ENCODE measurements at places on chromosomes 1 and 21.

DNA sequence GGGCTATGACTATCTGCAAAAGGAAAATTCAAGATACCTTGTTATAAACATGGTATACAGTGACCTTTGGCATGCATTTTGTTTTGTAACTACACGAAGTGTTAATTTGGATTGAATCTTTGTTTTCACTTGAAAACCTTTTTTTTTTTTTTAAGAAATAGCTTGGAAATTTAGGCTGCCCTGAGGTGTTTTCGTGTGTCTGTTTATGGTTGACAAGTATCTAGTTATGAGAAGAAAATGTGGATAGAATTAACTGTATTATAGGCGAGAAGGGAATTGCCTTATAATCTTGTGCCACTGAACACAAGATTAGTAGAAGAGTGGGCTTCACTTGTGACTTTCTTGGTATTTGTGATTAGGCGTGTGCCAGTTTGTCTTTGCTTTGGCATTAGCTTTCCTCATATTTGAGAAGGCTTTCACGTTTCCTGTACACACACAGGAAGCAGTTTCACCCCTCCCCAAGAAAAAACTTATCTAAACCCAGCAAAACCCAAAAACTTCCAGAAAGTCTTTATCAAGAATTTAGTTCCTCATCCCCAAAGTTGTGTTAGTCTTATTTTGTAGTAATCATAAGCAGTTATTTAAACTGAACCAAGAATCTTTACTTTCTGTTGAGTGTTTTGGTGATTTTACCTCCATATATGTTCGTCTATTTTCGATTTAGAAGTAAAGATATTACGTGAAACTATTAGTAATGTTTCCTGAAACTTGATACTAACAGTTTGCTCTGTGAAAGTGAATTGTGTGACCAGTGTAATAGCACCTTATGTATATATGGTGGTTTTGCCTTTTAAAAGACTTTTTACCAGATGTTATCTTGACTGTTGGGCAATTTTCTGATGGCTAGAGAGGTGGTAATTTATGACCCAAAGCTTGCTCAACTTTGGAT is 3.8 kb downstream of the DYRK1A start:
- DNase-seq: no peak

GRCh38 chr1:218964471-218965185 is 209.1 kb upstream of the LYPLAL1 start:
- DNase-seq: no peak

GRCh38 chr1:33305816-33306652 is 14.9 kb downstream of the A3GALT2 start:
- DNase-seq: no peak

DNA sequence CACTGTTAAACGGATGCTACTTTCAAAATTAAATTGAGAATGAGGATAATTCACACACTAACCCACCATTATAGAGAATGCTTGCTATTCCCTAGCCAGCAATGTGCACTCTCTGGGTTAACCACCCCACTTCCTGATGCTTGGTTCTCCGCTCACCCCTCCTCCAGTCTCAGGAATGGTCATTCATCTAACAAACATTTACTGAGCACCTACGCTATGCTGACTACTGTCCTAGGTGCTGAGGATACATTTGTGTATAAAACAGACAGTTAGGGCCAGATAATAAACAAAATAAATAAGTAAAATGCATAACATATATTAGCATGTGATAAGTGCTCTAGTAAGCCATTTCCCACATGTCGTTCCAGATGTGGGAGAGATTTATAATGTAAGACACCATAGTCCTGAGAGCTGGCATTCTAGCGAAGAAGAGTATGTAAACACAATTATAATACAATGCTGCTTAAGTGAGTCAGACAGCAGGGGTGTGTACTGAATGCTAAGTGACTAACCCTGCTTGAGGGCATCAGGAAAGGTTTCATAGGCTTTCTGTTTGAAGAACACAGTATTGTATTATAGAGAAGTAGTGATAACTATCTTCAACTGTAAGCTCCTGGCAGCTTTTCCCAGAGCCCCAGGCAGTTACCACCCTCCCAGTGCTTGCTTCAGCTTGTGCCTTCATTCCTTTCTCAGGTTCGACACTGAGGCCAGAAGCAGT is 126.7 kb upstream of the CACHD1 start:
- peak; percentile 58 for DNase-seq

DNA sequence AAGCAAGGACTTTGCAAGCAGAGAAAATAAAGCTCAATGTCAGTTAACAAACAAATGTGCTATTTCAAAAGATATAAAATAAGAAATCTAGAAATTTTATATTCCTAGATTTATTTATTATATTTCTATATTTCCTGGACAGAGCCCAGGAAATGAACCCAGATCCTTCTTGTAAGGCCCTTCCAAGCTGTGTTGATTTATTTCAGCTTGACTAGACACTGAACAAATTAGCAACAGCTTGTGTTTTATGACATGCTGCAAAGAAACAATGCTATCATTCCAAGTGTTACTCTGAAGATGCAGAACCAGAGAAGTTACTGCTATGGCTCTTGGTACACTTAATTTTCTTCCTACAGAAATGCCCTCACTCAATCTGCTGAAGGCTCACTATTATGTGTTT is 6.2 kb downstream of the TGFBR3 start:
- no peak for DNase-seq

- DNase-seq: no peak
These were observed 56.2 kb upstream of the PRRC2C start for GRCh38 chr1:171429137-171429536.

- no peak for DNase-seq
These were observed 888.2 kb upstream of the CXADR start for GRCh38 chr21:16624479-16625118.

DNA sequence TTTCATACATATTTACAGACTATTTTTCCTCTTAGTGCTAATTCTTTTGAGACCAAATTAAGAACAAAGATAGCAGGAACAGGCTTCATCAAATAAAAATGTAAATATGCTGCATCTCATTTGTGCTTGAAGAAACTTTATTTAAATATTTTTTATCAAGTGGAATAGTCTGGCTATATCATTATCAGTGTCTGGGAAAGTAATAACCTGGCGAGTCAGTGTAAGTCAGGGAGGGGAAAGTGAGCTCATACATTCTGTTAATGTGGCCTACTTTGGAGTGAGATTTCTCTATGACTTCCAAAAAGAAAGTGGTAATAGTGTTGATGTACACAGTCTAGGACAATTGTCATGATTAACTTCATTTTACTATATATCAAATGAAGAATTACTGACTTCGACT is 1045.1 kb downstream of the ADGRL2 start:
- DNase-seq: no peak

DNA sequence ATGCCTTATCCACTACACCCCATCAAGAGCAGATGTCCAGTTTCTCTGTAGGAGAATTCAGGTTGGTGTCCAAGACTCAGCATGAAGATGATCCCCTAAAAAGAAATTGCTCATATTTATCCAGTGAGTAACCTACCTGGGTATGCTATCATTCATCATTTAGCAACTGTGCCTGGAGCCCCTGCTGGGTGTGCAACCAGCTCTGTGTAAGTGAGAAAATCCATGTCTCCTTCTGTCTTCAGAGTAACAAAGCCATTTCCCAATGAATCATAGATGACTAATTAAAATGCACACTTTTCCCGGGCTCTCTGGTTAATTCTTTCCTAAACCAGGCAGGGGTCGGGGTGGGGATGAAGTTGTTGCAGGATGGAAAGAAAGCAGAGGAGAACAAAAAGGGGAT is 35.8 kb downstream of the OLFML3 start:
- DNase-seq: no peak

DNA sequence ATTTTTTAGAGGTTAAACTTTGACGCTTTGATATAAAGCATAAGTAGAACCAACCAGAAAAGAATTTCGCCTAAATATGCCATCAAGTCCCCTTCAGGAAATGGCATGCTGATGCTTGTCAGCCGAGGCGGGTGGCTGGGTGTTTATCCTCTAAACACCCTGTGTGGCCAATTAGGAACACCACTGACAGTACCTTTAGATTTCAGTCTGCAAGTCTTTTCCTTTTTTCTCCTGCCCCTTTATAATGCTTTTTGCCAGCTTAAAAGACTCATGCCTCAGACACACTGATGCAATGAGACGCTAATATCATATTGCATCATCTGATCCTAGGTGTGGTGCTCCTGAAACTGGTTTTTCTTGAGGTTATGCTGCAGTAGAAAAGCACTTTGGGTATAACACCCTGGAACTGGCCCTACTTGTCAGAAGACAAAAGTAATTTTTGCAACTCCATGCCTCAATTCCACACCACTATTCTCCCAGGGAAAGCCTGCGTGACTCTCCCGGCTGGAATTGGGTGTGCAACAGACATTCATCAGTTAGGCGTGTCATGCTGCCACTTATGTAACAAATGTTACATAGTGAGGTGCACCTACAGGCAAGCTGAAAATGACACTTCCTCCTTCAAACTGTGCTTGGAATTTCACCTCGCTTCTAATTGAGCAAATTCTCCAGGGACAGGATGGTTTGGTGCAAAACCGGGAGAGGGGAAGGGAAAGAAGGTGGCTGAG is 2.0 kb upstream of the RCC2 start:
- peak; percentile 73 for DNase-seq

All from NCI-H460 (cell line).